ENCODE measurements at places on chromosomes 1 and 21.

- DNase-seq: no peak
Observed at GRCh38 chr1:245690156-245690690, 535.4 kb downstream of the KIF26B start.

- DNase-seq: no peak
Observed at GRCh38 chr1:46526013-46526690, 25.3 kb downstream of the KNCN start.

DNA sequence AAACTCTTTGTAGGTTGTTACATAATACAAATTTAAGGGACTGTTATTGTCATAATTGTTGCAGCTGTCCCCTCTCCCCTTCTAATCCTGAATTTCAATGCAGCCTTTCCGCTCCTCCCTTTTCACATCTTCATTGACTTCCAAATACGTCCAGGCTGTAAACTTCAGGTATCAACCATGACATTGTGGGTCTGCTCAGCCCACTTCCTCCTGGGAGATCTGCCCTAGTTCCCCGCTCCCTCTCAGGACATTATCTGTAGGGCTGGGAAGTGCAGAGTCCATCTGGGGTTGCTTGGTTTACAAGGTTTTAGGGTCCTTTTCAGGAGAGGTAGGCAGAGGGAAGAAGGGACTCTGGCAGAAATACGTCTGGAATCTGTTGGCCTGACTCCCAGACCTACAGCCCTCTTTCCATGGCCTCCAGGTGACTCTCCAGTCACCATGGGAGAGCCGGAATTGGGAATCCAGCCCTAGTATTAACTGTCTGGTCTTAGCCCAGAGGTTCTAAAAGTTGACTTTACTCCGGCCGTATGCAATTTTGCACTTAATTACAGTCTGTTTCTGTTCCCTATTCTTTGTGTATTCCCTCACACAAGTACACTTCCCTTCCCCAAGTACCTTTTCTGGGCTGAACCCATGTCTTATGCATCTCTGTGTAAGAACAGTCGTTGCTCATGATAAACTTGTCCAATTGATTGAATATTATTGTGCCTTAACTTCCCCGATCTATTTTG lies 4.7 kb upstream of the DENND2D start:
- DNase-seq: no peak

GRCh38 chr1:37476087-37476452 lies 1.7 kb downstream of the ZC3H12A start:
- DNase-seq: no peak

Data from GM12864 (cell line).